NCI-H1048 (cell line): ENCODE measurements at places on chromosomes 2 and 18.

GRCh38 chr2:102843764-102844443, 82.1 kb downstream of the TMEM182 start:
- no peak for DNase-seq

DNA sequence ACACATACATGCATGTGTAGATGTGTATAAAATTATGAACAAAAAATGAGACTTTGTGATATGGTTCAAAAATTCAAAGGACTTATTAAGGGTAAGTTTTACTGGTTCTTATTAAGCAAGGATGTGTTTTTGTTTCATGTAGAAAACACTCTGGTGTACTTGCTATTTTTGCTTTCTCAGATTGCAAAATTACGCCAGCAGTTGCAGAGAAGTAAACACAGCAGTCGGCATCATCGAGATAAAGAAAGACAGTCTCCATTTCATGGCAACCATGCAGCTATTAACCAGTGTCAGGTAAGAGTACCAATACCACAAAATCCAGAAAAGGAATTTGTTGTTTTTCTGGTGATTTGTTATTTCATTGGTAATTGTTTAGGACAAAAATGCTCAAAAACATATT, 91.3 kb downstream of the FAM117B start:
- DNase-seq: no peak

DNA sequence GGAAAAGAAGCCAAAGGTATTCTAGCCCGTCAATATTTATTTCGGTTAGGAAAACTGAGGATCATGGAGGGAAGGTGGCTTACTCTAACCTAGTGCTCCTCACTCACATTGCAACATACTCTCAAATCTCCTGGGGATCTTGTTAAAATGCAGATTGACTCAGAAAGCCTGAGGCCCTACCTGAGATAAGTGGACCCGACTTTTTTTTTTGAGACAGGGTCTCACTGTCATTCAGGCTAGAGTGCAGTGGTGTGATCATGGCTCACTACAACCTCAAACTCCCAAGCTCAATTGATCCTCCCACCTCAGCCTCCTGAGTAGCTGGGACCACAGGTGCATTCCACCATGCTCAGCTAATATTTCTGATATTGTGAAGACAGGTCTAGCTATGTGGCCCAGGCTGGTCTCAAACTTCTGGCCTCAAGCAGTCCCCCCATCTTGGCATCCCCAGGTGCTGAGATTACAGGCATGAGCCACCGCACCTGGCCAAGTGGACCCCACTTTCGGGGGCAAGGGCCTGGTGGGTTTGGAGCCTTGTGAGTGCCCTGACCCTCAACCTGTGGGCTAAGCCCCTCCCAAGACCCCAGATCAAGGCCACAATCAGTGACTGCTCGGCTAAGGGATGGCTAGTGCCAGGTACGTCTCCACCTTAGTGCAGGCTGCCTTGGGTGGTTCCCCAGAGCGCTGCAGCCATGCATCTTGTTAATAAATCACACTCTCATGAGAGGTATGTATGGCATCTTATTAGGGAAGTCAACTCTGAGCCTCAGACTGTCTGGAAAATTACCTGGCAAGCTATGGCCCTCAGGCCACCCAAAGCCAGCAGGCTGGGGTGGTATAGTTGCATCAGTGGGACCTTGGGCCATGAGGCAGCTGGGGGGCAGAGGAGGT, 1.1 kb upstream of the NEURL3 start:
- no peak for DNase-seq

DNA sequence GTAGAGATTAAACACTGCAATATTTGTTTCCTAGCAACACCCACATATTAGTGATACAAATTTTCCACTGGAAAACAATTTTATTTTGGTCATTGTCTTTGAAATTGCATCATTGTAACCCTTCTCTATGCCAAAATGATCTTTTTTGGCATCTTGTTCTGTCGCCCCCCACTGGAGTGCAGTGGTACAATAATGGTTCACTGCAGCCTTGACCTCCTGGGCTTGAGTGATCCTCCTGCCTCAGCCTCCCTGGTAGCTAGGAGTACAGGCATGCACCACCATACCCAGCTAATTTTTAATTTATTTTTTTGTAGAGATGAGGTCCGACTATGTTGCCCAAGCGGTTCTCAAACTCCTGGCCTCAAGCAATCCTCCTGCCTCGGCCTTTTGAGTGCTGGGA, 117.4 kb downstream of the PIK3C3 start:
- DNase-seq: no peak

- DNase-seq: no peak
These were observed 27.7 kb upstream of the KDM3A start for GRCh38 chr2:86413296-86414094.

DNA sequence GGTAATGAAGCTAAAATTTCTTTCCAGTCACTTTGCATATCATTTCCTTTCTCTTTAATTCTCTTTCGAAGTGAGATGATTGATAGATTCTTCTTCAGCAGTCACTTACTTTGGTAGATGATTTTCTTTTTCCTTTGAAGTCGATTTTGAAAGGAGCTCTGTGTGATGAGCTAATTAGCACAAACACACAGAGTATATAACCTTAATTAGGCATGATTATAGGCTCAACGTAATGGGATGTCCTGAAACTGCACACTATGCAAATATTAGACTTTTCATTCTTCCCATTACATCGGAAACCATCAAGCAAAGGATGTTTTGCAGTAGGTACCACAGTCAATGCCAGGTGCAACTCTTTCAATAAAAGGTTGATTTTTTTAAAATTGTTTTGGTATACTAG, 6.4 kb upstream of the CTLA4 start:
- DNase-seq: no peak

DNA sequence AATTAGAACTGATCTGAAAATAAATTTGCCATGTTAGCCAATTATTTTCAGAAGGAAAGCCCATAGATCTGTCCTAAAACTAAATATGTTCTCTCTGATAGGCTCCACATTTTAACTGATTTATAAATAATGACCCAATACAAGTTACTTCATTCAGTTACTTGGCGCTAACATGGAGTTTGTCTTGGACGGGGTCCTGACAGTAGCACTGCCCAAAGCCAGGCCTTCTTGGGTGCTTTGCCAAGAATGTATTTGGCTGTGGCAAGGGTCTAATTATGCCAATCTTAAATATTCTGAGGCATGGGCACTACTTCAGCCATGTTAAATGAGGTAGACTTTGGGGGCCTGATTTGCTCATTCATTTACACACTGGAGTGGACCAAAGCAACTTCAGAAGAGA, 135.0 kb upstream of the PKDCC start:
- DNase-seq: no peak

DNA sequence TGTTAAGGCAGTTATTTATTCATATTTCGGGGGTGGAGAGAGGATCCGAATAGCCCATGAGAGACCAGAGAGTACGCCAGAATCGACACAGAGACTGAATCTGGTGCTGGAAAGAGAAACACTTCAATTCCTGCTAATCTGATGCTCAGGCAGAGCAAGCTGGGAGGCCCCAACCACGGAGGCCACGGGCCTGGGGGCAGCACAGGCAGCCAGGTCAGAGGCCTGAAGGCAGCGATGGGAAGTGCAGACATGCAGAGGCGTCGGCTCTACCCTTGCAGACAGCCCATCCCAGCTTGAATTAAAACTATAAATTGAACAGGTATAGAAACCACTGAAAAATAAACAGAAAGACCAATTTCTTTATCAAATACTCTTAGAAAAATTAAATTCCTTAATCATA, 50.6 kb downstream of the PXDN start:
- no peak for DNase-seq

DNA sequence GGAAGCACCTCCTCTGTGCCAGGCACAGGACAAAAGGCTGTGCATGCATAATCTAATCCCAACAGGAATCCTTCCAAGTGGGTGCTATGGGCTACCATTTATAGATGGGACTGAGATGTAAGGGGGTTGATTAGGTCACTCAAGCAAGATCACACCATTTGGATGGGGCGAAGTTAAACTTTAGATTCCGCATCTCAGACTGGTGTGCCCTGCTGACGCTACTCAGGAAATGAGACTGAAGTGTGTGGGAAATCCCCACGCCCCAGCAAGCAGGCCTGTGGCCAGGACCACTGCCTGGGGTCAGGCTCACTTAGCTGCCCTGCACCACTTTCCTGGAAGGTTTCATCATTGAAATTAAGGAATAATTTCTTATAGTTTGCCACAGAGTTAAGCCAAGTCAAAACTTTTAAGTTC, 70.5 kb upstream of the PPP1CB start:
- DNase-seq: no peak

DNA sequence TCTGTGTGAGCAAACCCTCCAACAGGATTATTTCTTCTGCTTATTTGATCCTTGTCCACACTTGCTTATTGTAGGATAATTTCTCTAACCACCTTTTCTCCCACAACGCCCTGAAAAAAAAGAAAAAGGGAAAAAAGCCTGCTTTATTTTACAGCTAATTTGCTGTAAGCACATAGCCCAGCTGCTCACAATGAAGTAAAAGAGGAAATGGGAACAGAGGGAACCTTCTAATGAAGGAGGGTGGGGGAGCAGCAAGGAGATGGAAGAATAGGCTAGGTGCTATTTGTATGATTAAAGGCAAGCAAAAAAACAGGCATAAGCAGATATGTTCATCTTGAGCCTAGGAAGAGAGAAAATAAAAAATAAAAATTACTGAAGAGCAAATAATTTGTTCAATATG, 331.6 kb downstream of the TXNL1 start:
- DNase-seq: no peak

GRCh38 chr2:238727585-238728329, 120.1 kb upstream of the TWIST2 start:
- no peak for DNase-seq

DNA sequence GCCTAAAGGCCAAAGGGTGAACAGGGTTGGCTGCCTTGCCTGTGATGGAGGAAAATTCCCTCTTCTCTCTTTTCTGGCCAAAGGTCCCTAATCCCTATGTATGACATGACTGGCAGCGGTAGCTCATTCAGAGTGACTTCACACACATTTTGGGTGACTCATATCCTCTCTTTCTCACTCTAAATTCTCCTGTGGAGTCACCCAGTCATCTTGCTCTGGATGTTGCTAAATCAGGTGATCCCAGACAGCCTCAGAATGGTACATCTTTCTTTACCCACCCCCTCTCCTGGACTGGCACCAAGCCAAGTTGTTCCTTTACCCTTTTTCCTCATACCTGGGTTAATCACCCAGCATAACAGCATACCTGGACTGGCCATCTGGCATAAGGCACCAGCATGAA, 77.2 kb downstream of the NEURL3 start:
- DNase-seq: no peak

DNA sequence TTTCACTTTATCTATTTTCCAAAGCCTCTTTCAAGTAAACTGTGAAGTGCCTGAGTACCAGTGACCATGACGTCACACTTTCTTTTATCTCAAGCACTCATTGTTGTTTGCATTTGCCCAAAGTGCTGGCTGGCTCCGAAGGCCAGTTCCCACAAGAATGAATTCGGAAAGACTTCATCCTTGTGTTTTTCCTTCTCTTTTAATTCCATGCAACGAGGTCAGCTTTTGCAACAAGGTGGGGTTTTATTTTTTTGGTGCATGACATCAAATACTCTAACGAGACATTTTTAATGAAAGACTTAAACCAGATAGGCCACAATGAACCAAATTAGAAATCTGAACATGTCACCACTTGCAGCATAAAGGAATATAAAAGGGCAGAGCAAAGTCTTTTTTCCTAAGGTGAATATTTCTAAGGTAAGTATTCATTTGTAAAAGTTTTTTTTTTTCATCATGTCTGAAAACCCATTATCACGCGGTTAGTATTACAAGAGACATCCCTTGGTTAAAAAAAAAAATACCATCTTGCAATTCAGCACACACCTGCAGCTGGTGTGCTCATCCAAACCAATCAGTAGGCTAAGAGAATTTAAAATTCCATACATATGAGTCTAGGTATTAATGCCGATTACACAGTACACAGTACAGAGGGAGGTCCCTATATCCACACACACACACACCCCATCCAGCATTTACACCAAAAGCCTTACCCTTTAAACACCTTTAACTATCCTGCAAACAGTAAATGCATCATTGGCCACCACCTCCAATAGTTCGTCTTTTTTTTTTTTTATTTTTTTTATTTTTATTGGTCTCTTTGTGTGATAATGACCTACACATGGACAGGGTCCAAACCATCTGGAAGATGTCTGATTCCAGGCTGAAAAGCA, 2.3 kb downstream of the ARL4C start:
- DNase-seq: no peak

DNA sequence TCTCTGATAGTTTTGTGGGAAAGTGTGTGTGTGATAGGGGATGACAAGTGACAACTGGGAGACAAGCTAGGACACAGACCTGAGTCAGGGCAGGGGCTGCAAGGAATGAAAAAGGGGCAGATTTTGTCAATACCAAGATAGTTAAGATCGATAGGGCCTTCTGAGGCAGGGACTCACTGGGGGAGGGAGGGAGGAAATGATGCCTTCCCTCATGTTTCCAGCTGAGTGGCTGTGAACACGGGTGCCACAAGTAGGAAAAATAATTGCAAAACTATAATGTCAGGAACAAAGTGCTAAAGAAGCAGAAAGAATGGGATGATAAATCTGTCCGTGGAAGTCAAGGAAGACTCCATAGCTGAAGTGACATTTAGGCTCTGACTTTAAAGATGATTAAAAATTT, 24.2 kb downstream of the CDH2 start:
- no peak for DNase-seq

DNA sequence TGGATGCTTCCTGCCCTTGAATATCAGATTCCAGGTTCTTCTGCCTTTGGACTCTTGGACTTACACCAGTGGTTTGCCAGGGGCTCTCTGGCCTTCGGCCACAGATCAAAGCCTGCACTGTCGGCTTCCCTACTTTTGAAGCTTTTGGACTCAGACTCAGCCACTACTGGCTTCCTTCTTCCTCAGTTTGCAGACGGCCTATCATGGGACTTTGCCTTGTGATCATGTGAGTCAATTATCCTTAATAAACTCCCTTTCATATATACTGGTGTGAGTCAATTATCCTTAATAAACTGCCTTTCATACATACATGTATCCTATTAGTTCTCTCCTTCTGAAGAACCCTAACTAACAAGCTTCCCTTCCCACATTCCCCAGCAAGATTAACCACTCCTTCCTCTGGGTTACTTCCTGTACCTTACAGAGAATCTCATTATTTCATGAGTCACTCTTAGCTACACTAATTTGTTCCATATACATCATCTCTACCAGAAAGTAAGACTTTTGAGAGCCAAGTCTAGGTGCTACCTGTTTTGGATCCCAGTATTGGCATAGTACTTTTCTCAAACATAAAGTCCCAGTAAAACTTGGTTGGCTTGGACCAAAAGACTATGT, 31.3 kb upstream of the LRATD1 start:
- no peak for DNase-seq

GRCh38 chr2:172440795-172441194, 13.4 kb downstream of the ITGA6 start:
- no peak for DNase-seq
